NCI-H1417 (cell line): ENCODE measurements at places on chromosomes 16 and 17.
A peak's percentile ranks its signal among the peaks of the same experiment; 100 is the strongest.

DNA sequence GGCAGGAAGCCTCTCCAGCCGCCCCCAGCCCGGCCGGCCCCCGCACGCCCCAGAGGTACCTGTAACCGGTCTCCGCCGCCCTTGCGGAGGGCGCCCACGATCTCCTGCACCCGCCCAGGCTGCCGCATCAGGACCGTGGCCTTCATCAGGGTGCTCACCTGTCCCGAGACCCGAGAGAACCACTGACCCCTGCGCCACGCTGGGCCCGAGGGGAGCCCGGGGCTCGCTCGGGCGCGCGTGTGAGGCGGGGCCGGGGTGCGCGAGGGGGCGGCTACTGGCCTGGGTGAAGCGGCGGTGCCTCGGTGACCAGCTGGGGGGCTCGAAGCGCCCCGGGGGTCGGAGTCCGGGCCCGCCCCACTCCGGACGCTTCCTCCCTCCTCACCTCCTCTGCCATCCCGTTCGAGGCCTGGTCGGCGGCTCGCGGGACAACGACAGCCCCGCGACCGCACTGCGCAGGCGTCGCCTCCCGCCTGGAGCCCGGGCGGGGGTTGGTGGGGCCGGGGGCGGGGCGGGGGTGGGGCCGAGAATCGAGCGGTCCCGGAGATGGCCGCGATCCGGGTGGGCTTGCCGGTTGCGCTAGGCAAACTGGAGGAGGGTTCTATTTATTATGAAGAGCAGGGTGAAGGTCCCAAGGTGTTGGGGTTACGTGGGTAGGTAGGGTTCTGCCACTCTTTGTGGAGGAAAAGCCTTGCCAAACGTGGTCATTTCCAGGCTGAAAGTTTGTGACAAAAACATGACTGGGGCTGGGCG, at the start of gene NT5C3B:
TSS of gene NT5C3B (minus strand) at position 433 of the 750 bp plus-strand sequence. CDS start at position 394, 39 bp downstream.
- peak; percentile 48 for DNase-seq

GRCh38 chr16:47047524-47048203, 74.2 kb upstream of the DNAJA2 start:
- DNase-seq, result no peak

- no peak for DNase-seq
These were observed 106.8 kb downstream of the ZNF778 start for GRCh38 chr16:89324056-89325010.

GRCh38 chr16:57999971-58000705, at the start of gene ZNF319:
TSS of gene ZNF319 (minus strand) at chr16:58000672. CDS start at chr16:57998265, 2,407 bp downstream.
- no peak for DNase-seq

GRCh38 chr17:7251661-7252175, at the start of gene CTDNEP1:
TSS of gene CTDNEP1 (minus strand) at chr17:7251734. CDS start at chr17:7251296, 438 bp downstream.
- peak; percentile 96 for DNase-seq

GRCh38 chr17:62712171-62712581, 84.7 kb downstream of the MRC2 start:
- no peak for DNase-seq

GRCh38 chr17:29593591-29594518, 923 bp downstream of the ANKRD13B start:
- DNase-seq, result peak; percentile 69

DNA sequence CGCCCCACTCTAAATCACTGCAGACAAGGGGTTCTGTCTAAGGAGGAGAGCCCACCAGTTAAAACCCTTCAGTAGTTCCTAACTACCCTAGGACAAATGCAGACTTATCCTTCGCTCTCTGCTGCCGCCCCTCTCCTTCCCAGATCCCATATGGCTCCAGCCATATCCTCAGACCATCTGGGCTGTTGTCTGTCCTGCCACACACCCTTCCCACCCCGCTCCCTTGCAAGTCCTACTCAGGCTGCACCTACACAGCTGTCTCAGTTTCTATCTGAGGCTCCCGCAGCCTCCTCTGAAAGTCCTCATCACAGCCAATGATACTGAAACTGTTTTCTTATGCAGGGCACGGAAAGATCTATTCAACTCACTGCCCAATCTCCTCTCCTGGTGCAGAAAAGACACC, 720 bp upstream of the BCKDK start:
- DNase-seq, result no peak

- DNase-seq, result no peak
These were observed 14.7 kb upstream of the C16orf82 start for GRCh38 chr16:27052007-27052406.

- DNase-seq, result no peak
These were observed 833 bp upstream of the BCAR1 start for GRCh38 chr16:75252049-75252864.

- peak; percentile 73 for DNase-seq
These were observed at the start of gene MTSS2 for GRCh38 chr16:70685938-70686375. TSS of gene MTSS2 (minus strand) at chr16:70686053. CDS start at chr16:70685791, 262 bp downstream.

GRCh38 chr17:4003501-4004421, 39.5 kb upstream of the ATP2A3 start:
- no peak for DNase-seq

DNA sequence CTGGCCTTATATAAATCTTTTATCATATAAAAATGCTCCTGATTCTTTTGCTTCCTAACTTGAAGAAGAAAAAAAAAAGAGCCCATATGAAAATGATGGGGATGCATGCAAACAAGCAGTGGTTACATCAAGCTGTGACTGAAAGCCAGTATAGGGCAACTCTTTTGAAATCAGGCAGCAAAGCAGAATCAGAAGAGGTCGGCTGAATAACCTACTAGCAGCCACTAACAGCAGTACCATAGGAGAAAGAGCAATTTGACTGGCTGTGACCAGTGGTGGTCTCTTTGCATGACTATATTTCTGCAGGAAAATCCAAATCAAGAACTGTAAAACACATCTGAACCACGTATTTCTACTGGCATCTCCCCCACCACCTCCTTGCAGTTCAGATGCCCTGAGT, 161.9 kb upstream of the C17orf78 start:
- no peak for DNase-seq

- DNase-seq, result no peak
These were observed 24.5 kb upstream of the OSGIN1 start for GRCh38 chr16:83928341-83929055.

DNA sequence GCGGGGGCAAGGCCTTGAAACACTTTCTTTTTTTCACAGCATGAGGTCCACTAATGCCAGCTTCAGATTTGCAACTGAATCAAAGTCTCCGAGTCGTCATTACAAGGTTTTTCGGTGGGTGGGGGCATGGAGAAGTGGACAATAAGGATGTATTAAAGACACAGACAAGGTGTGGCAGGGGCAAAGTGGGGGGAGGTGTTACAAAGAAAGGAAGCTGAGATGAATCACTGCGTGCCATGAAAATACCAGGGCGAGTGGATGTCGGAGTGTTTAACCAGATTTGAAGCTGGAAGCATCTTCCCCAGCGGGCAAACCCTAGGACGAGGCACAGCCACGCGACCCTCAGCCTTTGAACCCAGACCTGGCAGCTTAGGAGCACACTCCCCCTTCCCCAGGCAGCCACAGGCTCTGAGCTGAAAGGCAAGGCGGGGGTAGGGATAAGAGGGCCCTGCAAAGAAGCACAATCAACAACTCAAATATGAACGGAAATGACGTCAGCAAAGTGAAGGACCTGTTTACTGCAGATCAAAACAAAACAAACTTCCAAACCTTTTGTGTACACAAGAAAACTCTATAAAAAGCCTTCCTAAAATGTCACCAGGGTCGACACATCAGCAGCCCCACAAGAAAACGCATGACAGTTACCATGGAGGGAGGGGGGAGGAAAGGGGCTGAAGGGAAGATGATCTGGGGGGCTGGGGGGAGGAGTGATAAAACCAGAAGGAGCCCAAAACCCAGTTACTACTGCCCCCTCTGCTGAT, 5.6 kb upstream of the ZFHX3 start:
- peak; percentile 83 for DNase-seq

DNA sequence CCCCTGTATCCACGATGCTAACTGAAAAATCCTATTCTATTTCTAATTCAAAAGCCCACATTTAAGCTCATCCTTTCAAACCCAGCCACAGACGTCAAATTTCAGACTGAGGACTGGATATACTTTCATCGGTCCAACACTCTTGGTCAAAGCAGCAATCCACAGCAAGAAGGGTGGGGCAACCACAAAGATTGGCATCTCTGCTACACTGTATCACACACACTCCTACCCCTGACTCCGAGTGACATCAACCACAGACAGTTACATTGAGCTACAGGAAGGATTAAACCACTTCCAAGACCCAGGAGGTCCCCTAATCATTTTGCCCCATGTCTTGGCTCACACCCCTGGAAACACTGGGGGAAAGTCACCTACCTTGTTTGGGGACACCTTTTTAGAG, 61.3 kb downstream of the GRIN2A start:
- no peak for DNase-seq

GRCh38 chr16:2987833-2988232, 7.6 kb upstream of the PKMYT1 start:
- no peak for DNase-seq

GRCh38 chr17:42180922-42181850, at the start of gene KCNH4:
TSS of gene KCNH4 (minus strand) at chr17:42181142. CDS start at chr17:42180945, 197 bp downstream.
- peak; percentile 92 for DNase-seq

DNA sequence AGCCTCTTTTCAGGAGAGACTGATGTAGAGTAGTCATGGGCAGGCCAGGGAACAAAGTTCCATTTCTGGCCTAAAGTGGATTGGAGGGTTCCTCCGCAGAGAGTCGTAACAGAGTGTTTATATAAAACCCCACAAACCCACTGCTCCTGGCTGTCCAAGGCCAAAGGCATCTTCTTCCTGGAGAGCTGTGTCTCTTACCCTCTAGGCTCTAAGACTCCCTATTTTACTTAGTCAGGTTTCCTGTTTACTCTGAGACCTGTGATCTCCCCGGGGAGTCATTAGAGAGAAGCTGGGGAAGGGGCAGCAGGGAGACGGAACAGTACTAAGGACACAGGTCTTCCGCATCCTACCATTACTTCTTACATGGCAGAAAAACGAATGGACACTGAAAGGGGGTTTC, 69.5 kb downstream of the HIC1 start:
- no peak for DNase-seq

DNA sequence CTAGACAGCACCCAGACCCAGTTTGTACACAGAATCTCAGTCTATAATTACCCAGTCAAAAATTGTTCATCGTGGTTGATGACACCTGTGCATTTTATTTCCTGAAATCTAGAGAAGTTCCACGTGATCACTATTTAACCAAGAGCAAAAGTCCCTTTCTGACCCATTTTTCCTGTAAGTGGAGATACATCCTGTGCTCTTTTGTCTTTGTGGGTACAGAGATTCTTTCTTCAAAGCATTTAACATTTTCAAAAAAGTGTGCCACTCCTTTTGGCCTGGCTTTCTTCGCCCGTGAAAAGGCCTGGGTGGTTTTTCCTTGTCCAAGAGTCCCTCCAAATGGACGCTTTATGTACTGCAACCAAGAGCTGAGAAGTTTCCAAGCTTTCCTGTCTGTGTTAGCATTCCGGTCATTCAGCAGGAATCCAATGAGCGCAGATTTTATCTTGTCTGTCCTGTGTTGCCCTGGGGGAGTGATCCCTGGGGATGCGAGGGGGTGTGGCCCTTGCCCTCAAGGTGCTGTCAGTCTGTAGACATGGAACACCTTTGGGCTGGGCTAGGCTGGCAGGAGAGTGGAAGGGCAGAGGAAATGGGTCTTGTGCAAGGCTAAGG, 161.1 kb upstream of the CACNG5 start:
- DNase-seq, result peak; percentile 63

DNA sequence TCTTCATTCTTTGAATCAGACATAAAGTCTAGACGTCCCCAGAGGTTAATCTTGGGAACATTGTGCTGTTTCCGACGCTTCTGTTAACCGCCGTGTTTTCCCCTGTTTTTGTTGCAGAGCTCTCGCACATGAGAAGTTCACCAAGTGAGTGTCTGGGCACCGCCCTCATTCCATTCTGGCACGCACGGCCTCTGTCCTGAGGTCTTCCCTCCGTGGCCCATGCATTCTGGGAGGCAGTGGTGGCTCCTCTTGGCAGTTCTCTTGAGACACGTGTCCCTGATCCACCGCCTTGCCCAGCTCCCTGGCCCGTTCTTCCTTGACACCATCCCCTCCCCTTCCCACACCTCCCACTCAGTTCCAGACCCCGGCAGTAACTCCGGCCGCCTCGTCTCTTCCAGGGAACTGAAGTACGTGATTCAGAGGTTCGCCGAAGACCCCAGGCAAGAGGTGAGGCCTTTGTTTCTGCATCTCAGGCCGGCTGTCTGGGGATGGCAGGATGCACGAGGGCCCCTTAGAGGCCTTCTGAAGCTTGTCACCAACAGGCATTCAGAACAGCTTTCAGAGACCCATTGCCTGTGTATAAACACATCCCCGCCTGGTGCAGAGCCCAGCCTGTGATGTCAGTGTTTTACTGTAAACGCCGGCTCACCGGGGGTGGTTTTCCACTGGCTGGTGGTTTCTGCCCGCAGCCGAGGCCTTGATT, 85.9 kb upstream of the PLCG2 start:
- DNase-seq, result no peak

- DNase-seq, result no peak
These were observed 5.6 kb upstream of the PVALEF start for GRCh38 chr17:81159611-81160265.

- no peak for DNase-seq
These were observed 13.1 kb downstream of the CFAP20 start for GRCh38 chr16:58116081-58116480.

DNA sequence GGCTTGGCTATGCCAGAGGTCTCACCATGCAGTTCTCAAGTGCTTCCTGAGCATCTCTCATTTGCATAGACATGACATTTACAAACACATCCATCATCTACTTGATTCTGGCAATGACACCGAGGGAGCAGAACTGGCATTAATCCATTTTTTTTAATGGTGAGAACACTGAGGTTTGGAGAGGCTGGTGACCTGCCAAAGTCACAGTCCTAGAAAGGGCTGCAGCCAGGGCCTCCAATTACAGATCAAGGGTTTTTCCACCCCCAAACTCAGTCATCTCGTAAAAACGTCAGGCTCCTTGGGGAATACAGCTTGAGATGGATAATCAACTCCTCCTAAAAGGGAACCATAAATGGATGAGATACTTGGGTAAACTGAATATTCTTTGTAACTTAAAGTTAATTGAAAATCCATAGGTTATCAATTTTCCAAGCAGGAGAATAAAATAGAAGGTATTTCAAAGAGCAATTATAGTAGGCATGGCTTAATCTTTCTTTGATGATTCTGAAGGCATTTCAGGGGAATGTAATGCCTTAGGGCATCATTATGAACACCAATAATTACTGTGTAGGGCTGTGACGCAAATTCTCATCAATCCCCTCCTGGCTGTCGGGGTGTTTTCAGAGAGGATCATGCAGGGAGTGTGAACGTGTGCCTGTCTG, 9.4 kb upstream of the MEOX1 start:
- DNase-seq, result peak; percentile 57

GRCh38 chr17:75225016-75225415, 19.5 kb downstream of the NUP85 start:
- DNase-seq, result no peak

DNA sequence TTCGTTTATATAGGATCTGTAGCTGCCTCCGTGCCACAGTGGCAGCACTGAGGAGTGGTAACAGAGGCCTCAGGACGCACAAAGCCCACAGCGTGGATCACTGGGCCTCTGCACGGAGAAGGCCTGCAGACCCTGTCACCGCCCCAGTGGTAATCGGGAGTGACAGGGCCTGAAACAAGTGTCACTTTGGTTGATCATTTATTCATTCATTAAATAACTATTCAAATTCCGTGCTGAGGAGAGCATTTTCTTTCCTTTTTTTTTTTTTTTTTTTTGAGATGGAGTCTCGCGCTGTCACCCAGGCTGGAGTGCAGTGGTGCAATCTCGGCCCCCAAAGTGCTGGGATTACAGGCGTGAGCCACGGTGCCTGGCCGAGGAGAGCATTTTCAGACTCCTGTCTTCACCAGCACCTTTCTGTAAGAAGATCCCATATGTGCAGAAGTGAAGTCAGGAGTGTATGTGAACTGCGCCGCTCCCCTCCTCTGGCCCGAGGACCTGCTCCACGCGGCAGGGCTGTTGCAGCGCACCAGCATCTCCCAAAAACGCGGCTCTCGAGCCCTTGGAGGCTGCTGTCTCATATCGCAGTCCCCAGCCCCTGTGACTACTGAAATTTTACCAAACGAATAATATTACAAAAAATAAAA, 44.9 kb upstream of the TRAP1 start:
- DNase-seq, result no peak
